ENCODE measurements at places on chromosomes 2 and 18. TPM values are rescaled to one million over a fixed set of nuclear protein-coding genes. Genes with fewer than 3 reads are reported as not detected.
A peak's percentile ranks its signal among the peaks of the same experiment; 100 is the strongest.

PTH2R gene
- not detected for total RNA-seq

DNA sequence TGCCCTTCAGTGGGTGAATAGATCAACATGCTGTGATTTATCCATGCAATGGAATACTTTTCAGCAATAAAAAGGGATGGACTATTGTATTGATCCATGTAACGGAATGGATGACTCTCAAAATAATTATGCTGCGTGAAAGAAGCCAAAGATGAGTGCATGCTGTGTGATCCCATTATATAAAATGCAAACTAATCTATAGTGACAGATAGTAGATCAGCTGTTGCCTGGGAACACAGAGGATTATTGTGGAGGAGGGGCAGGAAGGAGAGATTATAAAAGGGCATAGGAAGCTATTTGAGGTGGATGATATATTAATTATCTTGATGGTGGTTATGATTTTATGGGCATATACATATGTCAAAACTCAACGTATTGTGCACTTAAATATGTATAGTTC is 55.5 kb upstream of the ADAM23 start:
- no peak for DNase-seq

DNA sequence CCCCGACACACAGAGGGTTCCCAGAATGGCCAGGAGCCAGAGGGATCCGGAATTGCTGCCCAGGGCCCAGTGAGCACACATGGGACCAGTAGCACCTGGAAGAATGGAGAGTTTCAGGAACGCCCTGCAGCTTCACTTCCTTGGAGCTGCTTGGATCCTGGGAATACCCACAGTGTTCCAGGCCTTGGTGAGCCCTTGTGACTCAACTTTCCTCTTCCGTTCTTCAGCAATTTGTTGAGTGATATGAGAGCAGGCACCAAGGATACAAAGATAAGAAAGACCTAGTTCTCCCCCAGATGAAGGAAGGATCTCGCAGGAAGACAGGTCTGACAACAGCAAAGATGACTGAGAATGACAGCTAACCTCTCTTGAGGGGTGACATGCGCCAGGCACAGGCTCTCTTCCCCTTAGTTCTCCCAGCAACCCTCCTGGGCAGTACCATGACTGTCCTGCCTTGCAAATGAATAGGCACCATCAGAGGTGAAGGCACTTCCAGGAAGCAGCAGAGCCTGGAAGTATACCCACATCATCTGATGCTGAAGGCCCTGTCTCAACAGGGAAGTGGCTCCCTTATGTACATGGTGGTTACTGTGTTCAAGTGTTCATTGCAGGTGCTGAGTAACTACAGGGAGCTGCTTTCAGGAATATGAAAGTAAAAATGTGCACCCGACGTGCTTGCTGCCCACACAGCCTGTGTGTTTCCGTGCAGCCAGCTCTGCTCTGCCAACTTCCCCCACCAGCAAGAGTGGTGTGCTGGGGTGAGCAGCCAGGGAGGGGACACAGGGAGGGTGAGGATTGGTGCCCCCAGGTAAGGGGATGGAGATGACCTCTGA is 116.2 kb downstream of the STPG4 start:
- no peak for DNase-seq

VWA3B gene
- total RNA-seq = not detected

- no peak for DNase-seq
These were observed 506.1 kb downstream of the PTPRM start for GRCh38 chr18:8073167-8073566.

DNA sequence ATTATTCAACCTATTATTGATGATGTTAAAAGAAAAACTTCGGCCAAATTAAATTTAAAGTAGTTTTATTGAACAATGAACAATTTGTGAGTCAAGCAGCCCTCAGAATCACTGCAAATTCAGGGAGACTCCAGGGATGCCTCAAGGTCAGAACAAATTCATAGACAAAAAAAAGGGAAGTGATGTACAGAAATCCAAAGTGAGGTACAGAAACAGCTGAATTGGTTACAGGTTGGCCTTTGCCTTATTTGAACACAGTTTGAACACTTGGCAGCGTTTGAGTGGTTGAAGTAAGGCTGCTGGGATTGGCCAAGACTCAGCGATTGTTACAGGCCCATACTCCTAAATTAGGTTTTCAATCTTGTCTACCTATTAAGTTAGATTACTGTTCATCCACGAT is 47.4 kb upstream of the DSG1 start:
- DNase-seq = no peak

SKA1 gene
- total RNA-seq = 0.27 TPM

RRM2 gene
- 1.6 TPM for total RNA-seq

GRCh38 chr2:89842180-89842908 is 1150.9 kb downstream of the RPIA start:
- no peak for DNase-seq

GRCh38 chr18:72808680-72809079 is 59.1 kb downstream of the NETO1 start:
- DNase-seq = no peak

GRCh38 chr2:105252271-105252670 is 10.7 kb downstream of the GPR45 start:
- DNase-seq = no peak

DNA sequence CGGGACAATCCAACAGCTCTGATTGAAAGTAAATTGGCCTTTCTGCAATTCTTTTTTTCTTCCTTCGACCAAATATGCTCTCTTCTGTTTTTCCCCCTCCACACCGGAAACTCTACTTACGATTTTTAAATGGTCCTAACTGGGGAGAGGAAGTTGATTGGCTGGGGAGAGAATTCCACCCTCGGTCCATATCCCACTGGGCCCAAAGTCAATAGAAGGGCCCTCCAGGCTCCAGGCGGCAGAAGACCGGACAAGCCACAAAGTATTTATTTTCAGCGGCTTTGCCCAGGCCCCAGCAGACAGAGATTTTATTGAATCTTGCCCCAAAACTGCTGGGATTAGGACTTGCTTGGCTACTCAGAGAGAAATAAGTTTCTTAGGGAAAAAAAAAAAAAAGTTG is 37.1 kb upstream of the SMAD7 start:
- DNase-seq = no peak

- DNase-seq = no peak
These were observed 35.7 kb upstream of the POU3F3 start for GRCh38 chr2:104818264-104818663.

DNA sequence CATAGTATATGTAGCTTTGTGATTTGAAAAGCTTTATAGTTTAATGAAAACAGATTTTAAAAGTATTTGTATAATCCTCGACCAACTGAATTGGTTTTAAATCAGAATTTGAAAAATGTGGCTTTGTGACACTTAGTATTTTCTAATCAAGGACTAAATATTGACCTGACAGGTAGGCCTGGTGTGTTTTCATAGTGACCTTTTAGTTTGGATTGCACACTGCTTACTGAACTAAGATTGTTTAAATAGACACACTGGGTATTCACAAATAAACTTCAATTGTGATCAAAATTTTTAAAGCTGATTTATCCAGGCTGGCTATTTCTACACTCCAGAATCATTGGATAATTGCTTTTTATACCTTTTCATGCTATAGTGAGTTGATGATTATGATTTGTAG is 31.8 kb upstream of the FAM237A start:
- DNase-seq = no peak

- DNase-seq = peak; percentile 7
These were observed 36.7 kb downstream of the MTERF4 start for GRCh38 chr2:241065355-241065803.

DPYSL5 gene
- not detected for total RNA-seq

- DNase-seq = no peak
These were observed 74.9 kb downstream of the ANTXR1 start for GRCh38 chr2:69087912-69088240.

- no peak for DNase-seq
These were observed 134.8 kb upstream of the HNRNPA3 start for GRCh38 chr2:177077778-177078177.

COL3A1 gene
- not detected for total RNA-seq

DNA sequence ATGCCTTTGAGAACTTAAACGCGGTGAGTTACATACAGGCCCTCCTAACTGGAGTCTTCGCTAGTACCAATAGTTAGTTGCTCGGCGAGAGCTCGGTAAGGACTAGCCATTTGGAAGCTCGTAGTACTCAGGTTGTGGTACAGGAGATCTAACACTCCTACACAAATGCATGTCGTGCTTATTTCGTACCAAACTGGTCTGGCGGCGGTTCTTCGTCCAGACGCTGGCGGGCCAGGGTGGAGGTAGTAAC is 346 bp upstream of the VRK2 start:
- DNase-seq = no peak

DNA sequence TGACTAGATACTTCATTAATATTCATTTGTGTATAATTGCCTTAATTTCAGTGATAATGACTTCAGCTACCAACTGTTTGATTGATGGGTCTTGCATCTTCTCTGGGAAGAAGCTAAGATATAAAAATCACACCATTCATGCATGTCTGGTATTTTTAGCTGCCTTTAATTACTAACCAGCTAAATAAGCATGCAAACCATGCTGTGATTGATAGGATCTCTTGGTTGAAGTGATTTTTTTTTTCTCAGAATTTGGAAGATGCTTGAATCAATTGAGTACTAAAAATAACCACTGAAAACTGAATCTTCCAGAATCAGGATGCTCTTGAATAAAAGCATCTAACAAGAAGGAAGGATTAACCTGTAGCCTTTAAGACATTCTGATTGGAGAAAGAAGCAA is 668.8 kb downstream of the TDRD15 start:
- no peak for DNase-seq

GRCh38 chr2:209534228-209534627 is 110.4 kb downstream of the MAP2 start:
- DNase-seq = no peak

DNA sequence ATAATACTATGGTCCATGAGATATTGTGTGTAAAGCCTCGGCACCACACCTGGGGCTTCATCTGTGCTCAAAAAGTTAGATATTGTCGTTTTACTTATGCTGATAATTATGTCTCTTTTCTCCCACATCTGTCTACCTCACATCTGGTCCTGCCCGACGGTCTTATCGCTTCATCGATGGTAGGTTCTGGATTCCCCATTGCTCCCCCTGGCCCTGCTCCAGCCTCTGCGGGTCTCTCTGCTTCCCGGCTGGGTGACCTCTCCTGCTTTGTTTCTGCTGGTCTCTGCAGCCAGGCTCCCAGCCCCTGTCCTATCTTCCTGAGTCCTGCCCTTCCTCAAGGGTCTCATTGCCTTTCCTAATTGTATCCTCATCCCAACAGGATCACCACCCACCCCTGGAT is 294.2 kb downstream of the NDUFA10 start:
- DNase-seq = no peak

CCDC148 gene
- not detected for total RNA-seq

- DNase-seq = no peak
These were observed 55.1 kb downstream of the MAP3K20 start for GRCh38 chr2:173130496-173131465.

- no peak for DNase-seq
These were observed 33.1 kb downstream of the MBD2 start for GRCh38 chr18:54191352-54191751.

DNA sequence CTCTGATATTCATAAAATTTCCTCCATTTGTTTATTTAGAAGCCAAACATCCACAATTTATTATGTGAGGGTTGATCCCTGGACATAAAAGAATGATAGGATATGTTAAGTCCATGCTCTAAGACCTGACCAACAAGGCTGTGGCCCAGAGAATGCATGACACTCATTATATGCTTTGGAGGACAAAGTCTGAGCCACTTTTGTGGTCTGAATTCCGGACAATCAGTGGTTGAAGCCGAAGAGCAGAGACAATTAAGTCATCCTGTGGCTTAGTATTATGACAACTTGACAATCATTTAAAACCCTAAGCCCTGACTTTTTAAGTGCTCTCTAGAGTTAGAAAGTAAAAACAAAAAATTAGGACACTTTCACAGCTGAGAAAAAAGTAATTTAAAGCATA is 483.3 kb downstream of the PLCL1 start:
- no peak for DNase-seq

DAPL1 gene
- total RNA-seq = not detected

GRCh38 chr2:96498021-96498431 is 7.1 kb downstream of the NEURL3 start:
- DNase-seq = no peak

GRCh38 chr2:238081561-238081960 is 18.6 kb upstream of the ESPNL start:
- DNase-seq = no peak

DNA sequence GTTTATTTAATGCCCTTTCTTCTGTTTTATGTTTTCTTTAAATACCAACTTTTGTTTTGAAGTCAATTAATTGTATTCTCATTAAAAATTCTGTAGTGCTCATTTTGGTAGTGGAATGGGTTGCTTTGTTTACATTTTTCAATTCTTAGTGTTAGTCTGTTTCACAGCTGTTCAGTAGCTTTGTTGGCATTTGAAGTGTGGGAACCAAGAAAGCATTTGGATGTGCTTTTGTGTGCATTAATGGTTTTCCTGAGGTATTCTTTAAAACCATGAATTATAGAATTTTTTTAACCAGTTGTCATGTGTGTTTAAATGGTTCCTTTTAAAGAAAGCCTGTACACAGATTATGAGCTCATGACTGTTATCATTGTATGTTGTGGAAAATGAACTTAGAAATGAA is 19.7 kb downstream of the MIB1 start:
- no peak for DNase-seq

CNGA3 gene
- total RNA-seq = not detected

LCT gene
- 0.06 TPM for total RNA-seq

RGPD3 gene
- 0.43 TPM for total RNA-seq

GRCh38 chr2:37366773-37367172 is 22.3 kb downstream of the QPCT start:
- DNase-seq = no peak

- no peak for DNase-seq
These were observed 16.8 kb downstream of the GPD2 start for GRCh38 chr2:156452971-156453370.

DNA sequence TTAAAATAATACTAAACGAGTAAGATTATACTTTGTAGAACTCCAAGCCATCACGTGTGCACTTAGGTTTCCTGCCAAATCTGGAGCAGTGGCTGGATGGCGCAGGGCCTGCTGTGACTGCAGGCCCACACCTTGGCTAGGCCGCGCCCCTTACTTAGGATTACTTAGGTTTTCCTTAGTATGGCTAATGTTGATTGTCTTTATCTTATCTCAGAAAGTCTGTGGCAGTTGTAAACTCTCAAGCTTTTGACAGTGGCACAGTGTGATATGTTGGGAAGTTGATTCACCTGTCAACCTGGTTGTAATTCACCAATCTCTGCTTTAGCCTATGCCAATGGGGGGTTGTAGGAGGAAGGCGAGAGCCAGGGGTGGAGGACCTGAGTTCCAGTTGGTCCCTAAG is 208.4 kb downstream of the ZNF407 start:
- no peak for DNase-seq

DNA sequence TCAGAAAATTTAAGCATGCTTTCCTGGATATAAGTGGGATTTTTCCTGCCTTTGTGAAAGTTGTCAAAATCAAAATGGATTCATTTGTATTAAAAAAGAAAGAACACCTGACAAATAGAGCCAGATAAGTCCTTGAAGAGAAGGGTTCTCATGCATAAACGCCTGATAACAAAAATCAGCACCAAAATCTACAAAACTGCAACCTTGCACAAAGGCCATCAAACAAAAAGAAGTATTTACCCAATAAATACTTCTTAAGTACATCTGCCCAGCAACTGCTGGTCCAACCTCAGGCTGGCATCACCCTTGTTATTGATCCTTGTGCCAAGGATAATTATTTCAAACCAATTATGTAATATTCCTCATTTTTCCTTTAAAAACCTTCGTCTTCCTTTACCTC is 315.9 kb downstream of the GPD2 start:
- DNase-seq = no peak

TDRD15 gene
- not detected for total RNA-seq

GRCh38 chr2:140892436-140892835 is 1238.4 kb downstream of the LRP1B start:
- no peak for DNase-seq

- DNase-seq = no peak
These were observed 54.5 kb downstream of the MBP start for GRCh38 chr18:77077941-77078689.

All from CD8-positive, alpha-beta T cell (primary cell).